ENCODE measurements at places on chromosomes 11 and 22. TPM values are rescaled to one million over a fixed set of nuclear protein-coding genes. Genes with fewer than 3 reads are reported as not detected.

The CABP4 gene
- 0.52 TPM for polyA plus RNA-seq

The CEND1 gene
- 14.7 TPM for polyA plus RNA-seq

The SLC17A6 gene
- not detected for polyA plus RNA-seq

The MMP10 gene
- not detected for polyA plus RNA-seq

The FAM111B gene
- not detected for polyA plus RNA-seq

The ADAMTS15 gene
- 0.07 TPM for polyA plus RNA-seq

The SYNGR1 gene
- polyA plus RNA-seq: 16.2 TPM

The MS4A3 gene
- not detected for polyA plus RNA-seq

The PHF21A gene
- polyA plus RNA-seq: 5.3 TPM

The KIF18A gene
- polyA plus RNA-seq: not detected

The TYMP gene
- polyA plus RNA-seq: not detected

The SAA4 gene
- polyA plus RNA-seq: not detected

The IGLL5 gene
- polyA plus RNA-seq: not detected

The NCR3LG1 gene
- polyA plus RNA-seq: 0.45 TPM

The SYCE3 gene
- polyA plus RNA-seq: 43.1 TPM

The ARAP1 gene
- polyA plus RNA-seq: 1.3 TPM

The CAPN5 gene
- 0.85 TPM for polyA plus RNA-seq

The CNIH2 gene
- 5.1 TPM for polyA plus RNA-seq

The PYGM gene
- 0.69 TPM for polyA plus RNA-seq

The PHF21B gene
- 3.3 TPM for polyA plus RNA-seq

The SYTL2 gene
- 6.2 TPM for polyA plus RNA-seq

All from Purkinje cell (primary cell).